ENCODE measurements at places on chromosomes 2 and 18. TPM values are rescaled to one million over a fixed set of nuclear protein-coding genes. Genes with fewer than 3 reads are reported as not detected.

Gene GPR75
- 1.3 TPM for total RNA-seq

Gene FAM237A
- total RNA-seq, result not detected

Gene TMEM37
- 31.2 TPM for total RNA-seq

Gene UGT1A3
- total RNA-seq, result not detected

Gene SP140
- total RNA-seq, result 4.8 TPM

Gene RAB6C
- total RNA-seq, result not detected

Gene PXDN
- 116 TPM for total RNA-seq

Gene MRPS9
- total RNA-seq, result 14.3 TPM

Gene MOCOS
- total RNA-seq, result 5.5 TPM

Gene APCDD1
- 27.6 TPM for total RNA-seq

Gene TRMT61B
- total RNA-seq, result 10.0 TPM
